ENCODE measurements at places on chromosomes 12 and 14. TPM values are rescaled to one million over a fixed set of nuclear protein-coding genes. Genes with fewer than 3 reads are reported as not detected.

The TSPAN19 gene
- total RNA-seq, result not detected

The KRT2 gene
- 1.0 TPM for total RNA-seq

The GZMH gene
- 21.3 TPM for total RNA-seq

The ALG10 gene
- total RNA-seq, result 19.5 TPM

The EML1 gene
- 1.4 TPM for total RNA-seq

The LTBP2 gene
- total RNA-seq, result 1.1 TPM

The TIGAR gene
- 9.5 TPM for total RNA-seq

The NEDD8 gene
- total RNA-seq, result 92.1 TPM

The C12orf54 gene
- total RNA-seq, result not detected

The ADAMTS20 gene
- not detected for total RNA-seq

The C12orf42 gene
- total RNA-seq, result 8.2 TPM
